ENCODE measurements at places on chromosomes 13 and 19.

DNA sequence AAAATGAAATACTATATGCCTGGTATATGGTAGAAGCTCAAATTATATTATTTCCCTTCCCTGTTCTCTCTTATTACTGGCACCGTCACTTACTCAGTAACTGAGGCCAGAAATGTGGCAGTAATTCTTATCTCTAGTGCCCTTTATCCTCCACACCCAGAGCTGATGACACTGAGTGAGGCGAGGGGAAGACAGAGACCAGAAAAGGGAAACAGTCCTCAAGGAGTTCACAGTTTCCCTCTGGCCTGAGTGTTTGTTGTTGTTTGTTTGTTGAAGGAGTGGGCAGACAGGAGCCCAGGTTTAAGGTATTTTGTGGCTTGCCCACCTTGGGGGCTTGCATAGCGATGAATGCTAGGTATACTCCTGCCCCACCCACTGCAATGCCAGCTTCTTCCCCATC lies 101.5 kb upstream of the FNDC3A start:
- DNase-seq = no peak

DNA sequence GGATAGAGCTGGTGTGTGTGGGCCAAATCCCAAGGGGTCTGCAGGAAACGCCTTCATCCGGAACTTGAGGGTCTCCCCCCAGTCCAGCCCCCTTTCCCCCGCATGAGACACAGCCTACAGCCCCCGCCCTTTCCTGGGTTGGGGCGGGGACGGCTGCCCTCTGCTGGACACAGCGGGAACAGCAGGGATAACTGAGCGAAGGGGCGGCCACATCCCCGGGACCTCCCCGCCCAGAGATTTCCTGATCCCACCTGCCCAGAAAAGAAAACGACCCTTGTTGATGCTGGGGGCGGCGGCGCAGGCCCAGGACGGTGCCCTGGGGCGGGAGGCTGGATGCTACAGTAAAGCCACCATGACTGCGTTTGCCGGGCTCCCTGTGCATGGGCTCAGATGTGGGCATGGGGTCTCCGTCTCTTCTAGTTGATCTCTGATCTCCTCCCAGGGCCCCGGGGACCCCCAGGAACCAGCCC lies 14.2 kb downstream of the ONECUT3 start:
- DNase-seq = peak; percentile 59

DNA sequence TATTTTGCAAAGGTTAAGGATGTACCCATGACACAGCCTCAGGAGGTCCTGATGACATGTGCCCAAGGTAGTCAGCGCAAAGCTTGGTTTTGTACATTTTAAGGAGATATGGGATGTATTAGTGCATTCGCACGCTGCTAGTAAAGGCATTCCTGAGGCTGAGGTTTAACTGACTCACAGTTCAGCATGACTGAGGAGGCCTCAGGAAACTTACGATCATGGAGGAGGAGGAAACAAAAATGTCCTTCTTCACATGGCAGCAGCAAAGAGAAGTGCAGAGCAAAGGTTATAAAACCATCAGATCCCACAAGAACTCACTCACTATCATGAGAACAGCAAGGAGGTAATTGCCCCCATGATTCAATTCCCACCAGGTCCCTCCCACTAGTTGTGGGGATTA lies 1017.4 kb downstream of the EFNB2 start:
- no peak for DNase-seq

DNA sequence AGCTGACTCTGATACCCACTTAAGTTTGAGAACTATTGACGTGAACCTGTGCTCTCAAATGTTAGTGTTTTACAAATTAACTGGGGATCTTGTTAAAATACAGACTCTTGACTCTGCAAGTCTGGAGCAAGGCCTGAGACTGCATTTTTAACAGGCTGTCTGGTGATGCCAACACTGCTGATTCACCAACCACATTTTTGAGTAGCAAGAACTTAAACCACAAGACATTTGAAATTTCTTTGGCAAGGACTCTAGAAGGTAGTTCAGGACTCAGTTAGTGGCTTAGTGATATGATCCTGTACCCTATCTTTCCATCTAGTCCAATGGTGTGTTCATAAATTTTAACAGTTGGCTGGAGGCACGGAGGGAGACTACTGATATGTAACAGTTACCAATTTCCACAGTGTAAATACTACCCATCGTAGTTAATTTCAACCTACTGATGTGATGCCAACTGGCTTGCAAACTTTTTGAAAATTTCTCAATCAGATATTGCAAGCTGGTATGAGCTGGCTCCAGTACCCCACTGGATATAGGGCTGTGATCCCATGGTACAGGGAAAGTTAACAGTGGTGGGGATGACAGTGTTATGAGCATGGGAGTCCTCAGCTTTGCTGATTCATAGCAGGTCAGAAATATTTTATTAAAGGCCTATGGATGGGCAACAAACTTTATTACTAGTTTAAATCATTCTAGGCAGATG lies 255.1 kb downstream of the TBC1D4 start:
- DNase-seq = no peak

DNA sequence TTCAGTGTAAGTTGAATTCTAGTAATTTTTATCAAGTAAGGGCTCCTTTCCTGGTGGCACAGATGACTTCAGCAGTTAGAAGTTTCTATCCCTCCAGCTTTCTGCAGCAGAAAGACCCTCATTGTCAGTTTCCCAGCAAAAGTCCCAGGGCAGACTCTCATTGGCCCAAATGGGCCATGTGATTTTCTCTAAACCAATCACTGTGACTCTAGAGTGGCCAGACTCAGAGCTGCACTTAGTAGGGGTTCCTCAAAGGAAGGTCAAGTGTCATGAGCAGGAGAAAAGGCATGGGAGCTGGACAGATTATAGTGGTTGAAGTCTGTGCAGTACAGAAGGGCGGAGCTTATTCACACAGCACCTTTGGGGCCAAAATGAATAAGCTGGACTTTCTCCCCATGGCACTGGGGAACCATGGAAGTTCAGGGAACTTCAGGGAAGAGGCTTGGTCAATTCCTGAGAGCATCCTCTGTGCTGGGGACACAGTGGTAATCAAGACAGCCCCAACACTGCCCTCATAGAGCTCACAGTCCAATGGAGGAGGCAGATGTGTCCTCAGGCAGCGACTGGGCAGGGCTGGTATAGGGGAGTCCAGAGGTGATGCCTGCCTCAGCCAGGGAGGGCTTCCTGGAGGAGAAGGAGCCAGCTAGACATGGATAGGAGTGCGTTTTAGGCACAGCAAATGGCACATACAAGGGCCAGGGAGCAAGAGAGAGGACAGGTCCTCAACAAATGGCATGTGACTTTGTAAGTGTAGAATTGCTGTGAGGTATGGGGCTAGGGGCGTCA lies 18.3 kb downstream of the CKM start:
- no peak for DNase-seq

DNA sequence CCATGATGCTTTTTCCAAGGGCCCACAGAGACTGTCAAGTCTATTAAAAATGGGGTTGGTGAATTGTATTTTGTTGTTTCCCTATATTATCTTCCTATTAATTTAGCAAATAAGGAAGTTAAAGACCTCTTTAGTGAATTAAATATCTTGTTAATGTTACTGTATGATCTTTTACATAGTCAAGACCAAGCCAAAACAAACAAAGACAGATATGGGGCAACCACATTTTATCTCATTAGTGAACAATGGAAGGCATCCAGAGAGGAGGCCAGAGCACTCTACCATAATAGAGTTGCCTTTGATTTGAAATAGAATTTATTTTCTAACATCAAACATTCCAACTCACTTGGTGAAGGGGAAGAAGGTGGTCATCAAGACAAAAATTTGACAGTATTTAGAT lies 169.4 kb downstream of the B3GLCT start:
- no peak for DNase-seq

- peak; percentile 24 for DNase-seq
These were observed 15.2 kb downstream of the RCBTB1 start for GRCh38 chr13:49569993-49570689.

DNA sequence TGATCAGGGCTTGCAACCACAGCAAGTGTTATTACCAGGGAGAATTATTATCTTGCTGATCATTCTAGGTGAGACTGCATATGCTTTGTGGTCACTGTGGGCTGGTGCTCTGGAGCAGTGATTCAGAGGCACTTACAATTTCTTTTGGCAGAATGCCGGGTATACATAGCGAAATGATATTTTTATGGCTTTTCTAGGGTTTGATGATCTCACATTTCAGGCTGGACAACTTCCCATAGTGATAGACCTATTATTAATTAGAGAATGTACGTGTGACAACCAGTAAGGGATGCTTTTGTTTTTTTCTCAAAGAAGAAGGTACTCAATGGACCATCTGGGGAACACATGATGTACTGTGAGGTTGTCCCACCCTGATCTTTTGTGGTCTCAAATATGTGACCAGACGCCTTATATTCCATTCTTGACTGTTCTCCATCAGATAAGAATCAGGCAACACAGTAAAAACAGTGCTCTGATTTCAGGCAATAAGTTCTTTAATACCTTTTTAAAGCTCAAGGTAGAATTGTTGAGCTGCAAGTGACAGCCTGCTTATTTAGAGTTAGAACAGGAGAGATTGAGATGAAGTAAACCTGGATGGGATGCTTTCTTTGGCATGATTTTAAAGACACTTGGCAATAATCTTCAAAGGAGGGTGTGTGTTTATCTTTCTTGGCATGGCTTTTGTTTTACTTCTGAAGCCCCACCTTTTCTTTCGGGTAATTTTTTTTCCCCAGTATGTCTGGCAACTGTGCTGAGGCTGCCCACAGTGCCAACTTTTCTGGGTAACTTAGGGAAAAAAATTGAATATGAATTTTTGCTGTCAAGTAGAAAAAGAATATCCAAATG lies 27.4 kb upstream of the SCEL start:
- DNase-seq = no peak

DNA sequence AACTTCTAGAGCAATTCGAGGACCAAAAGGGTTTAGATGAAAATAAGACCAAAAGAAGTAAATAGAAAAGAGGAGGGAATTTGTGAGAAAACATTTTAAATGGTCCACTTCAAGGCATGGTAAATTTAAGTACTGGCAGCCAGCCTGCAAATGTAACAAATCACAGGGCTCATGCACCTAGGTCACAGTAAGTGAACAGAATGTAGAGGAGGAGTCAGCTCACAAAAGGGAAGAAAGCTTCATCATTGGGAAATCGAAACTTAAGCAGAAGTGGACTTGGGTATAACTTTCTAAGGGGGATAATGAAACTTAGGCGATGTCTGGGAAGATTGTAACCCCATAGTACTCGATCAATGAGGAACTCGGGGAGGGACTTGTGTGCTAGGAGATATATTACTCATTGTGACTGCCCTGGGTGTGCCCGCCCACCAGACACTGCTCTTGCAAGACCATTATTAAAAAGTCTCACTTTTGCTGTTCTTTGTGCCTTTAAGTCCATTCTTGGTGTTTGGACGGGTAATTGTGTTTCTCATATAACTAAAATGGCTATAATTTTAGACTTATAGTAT lies 1053.6 kb upstream of the MIR17HG start:
- DNase-seq = no peak

- DNase-seq = no peak
These were observed 13.0 kb downstream of the YIPF2 start for GRCh38 chr19:10915130-10916091.

GRCh38 chr19:39296055-39296645 lies at the start of gene IFNL1:
TSS of gene IFNL1 (plus strand) at chr19:39296407. CDS start at chr19:39296422, 15 bp downstream.
- DNase-seq = no peak

- DNase-seq = no peak
These were observed 3.3 kb upstream of the GPR183 start for GRCh38 chr13:99310382-99311031.

DNA sequence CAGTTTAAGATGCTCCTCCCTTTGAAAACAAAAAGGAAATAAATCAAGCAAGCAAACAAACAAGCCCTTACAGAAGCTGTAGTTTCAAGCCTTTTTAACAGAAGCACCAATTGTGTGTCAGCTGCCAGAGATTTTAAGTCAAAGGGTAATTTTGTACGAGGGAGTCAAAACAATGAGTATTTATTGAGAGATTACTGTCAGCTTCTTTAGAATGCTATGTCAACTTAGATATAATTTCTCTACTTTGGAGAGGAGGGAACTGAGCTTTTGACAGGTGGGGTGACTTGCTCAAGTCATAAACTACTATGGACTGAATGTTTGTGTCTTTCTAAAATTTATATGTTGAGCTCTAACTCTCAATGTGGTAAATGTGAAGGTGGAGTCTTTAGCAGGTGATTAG lies 10.5 kb upstream of the CBY2 start:
- no peak for DNase-seq

- no peak for DNase-seq
These were observed 416.1 kb downstream of the ZNF536 start for GRCh38 chr19:30788105-30788765.

DNA sequence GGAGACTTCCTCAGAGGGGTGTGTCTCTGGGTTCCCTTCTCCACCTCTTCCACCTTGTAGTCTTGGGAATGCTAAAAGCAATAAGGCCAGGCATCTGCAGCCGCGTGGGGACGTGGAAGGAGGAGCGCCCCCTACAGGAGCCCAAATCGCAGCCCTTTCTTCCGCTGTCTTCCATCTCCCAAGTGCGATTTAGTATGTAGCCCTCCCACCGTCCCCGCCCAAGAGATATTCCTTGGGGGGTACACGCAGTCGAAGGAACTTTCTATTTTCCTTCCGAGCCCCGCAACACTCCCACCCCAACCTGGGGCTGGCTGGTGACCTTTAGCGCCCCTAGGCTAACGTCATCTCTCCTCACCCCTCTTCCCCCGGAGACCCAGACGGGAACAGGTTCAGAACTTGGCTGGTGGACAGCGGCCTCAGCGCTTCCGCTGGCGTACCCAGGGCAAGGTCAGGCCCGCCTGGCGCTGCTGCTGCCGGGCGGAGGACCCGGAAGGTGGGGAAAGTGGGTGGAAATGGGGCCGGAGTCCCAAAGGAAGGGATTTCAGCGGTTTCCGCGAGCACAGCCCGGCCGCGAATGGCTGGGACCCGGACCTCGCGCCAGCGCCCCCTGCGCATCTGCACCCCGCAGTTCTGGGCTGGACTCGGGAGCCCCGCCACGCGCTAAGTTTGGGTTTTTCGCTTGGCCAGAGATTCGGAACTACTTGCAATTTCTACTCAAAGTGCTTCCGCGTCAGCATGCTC lies 2.1 kb upstream of the PCDH8 start:
- DNase-seq = no peak

DNA sequence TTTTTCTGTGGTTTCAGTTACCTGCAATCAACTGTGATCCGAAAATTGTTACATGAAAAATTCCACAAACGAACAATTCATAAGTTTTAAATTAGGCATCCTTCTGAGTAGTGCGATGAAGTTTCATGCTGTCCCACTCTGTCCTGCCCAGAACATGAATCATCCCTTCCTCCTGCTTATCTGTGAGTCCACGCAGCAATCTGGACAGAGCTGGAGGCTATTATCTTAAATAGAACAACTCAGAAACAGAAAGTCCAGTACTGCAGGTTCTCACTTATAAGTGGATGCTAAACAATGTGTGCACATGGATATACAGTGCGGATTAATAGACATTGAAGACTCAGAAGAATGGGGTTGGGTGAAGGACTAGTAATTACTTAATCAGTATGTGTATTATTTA lies 583.7 kb upstream of the SPRY2 start:
- DNase-seq = no peak

DNA sequence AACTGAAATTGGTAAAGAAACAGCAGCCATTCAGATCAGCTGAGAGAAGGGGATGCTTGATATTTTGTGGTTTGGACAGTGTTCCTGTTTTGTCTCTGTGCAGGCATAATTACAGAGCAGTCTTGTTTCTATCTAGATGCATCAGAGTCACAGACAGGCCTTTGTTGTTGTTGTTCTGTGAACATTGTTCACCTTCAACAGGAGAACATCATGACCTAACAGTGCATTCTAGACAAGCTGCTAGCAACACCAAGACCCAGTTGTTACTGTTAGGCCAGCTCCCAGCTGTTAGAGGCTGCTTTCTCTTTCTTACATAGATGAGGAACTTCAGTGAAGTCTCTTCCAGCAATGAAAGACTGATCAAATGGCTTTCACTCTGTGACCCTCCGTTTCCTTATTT lies 8.5 kb upstream of the LSR start:
- peak; percentile 63 for DNase-seq

Measured in CD4-positive, alpha-beta T cell treated with Interleukin-12 subunit alpha and Interleukin-12 subunit beta, for 1 hour (primary cell).